ENCODE measurements at places on chromosomes 4 and X.

DNA sequence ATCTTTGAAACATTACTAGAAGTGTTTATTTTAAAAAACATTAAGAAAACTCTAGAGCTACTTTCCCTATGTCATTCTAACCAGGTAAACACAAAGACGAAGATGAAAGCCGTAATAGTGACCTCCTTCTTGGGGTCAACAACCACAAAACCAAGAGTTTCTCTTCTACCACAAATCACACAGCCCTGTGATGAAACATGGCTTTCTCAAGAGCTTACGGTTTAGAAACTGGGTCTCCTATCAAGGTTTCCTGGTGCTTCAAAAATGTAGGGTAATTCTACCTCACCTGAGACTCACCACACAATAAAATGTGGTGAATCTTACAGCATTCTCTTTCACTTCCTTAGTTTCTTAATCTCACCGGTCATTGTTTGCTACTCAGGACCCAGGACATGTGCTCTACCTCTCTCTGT is 50.9 kb downstream of the CORIN start:
- DNase-seq: peak; percentile 4

- DNase-seq: peak; percentile 49
Observed at GRCh38 chrX:39152106-39152649, 350.9 kb downstream of the MID1IP1 start.

DNA sequence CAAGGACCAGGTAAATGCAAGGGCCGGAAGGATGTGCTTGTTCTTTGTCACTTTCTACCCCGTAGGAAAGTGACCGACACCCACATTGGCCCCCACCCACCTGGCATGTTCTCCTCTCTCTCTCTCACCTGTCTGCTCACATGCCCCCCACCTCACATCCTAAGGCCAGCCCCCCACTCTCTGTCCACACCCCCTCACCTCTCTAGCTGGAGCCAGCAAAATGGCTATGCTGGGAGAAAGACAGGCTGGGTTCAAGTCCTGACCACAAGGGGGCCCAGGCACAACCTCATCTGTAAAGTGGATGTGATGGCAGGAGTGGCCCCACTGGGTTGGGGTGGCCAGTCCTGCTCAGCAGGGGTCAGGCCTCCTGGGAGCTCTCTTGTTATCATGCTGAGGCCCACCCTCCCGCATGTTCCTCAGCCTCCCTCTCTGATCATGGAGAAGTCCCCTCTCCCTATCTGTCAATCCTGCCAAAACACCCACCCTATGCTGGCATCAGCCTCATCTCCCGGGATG is 1.7 kb upstream of the PPP2R2C start:
- DNase-seq: peak; percentile 14

DNA sequence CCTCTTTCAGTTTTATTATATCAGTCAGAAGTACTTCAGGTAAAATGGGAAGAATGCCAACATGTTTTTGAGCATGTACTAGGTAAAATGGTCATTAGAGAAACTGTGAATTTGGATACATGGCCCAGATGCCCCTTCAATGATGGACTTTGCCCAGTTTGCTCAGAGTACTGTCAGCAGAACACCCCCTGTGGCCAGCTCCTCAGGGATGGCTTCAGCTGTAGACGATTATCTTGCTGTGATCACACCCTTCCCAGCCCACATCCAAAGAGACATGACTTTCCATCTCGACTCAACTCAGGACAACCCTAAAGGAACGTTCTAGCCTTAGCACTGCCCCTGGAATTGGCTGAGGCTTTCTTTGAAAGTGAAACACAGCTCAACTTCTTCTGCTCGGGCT is 439.1 kb downstream of the PACRGL start:
- no peak for DNase-seq

GRCh38 chr4:82429728-82430192 is 502 bp downstream of the HNRNPDL start:
- DNase-seq: no peak

DNA sequence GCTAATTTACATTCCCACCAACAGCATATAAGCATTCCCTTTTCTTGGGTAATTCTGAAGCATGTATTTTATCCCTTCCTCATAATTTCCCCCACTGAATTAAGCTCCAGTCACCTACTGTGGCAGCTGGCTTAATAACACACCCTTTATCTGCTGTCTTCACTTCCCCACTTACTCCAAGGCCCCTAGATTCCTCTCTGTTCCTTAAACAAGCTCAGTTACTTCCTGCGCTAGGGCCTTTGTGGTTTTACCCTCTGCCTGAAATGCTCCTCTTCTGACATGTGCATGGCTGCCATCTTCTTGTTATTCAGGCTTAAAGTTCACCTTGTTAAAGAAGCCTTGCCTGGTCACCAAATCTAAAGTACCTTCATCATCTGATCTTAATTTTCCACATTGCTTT is 47.2 kb upstream of the RPS6KA3 start:
- DNase-seq: peak; percentile 40

- DNase-seq: no peak
Observed at GRCh38 chr4:48908687-48909086, 2.1 kb upstream of the OCIAD2 start.

- DNase-seq: peak; percentile 64
Observed at GRCh38 chrX:10190367-10190766, 33.6 kb downstream of the CLCN4 start.
